ENCODE measurements at places on chromosomes 13 and 19.

DNA sequence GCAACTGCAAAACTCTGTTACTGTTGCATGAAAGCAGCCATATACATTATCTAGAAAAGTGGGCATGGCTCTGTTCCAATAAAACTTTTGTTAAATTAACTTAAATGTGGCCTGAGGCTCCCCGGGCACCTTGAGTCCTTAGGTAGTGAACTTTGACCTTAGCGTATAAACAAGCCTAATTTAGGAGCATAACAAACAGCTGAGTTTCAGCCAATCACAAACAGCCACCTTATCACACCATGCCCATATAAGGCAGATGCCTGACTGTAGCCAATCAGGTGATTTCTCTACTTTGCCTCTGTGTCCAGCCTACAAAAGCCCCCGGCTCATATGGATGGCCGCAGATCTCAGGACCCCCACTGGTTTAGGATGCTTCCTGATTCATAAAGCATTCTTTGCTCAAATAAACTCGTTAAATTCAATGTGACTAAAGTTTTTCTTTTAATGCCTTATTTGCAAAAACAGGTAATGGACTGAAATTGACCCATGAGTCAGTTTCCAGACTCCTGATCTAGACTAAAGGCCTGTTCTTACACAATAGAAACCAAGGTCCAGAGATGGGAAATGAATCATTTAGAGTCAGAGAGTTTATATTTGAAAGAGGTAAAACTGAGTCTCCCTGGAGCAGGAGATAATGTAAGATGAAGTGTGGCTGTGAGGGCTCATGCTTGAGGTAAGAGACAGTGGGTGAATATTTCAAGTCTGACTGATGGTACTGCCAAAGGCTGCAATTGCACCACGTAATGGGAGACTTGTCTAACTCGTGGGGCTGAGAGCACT lies 130.2 kb downstream of the FGF9 start:
- DNase-seq, result no peak

- DNase-seq, result peak; percentile 57
These were observed 237.6 kb upstream of the IRS2 start for GRCh38 chr13:110023729-110024644.

DNA sequence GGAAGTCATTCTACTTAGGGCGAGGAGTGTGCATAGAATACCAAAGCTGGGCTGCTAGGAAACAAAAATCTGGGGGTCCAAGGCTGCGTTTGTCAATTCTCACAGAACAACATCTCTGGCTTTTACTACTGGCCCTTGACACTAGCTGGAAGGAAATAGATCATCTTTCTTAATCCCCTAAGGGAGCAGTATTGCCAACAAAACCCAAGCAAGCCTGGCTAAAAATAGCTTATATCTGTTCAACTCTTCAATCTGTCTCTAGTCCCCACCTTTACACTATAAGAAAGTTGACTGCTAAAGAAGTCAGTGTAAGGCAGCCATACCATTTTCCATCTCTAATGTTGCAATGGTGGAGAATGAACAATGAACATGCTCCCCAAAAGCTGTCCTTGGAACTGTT lies 107.8 kb upstream of the SPRY2 start:
- no peak for DNase-seq

- no peak for DNase-seq
These were observed 28.3 kb upstream of the SERPINE3 start for GRCh38 chr13:51311231-51311630.

- DNase-seq, result peak; percentile 86
These were observed 48.7 kb downstream of the LYL1 start for GRCh38 chr19:13053761-13054625.

GRCh38 chr19:31553846-31554215 lies 204.6 kb upstream of the TSHZ3 start:
- DNase-seq, result no peak

DNA sequence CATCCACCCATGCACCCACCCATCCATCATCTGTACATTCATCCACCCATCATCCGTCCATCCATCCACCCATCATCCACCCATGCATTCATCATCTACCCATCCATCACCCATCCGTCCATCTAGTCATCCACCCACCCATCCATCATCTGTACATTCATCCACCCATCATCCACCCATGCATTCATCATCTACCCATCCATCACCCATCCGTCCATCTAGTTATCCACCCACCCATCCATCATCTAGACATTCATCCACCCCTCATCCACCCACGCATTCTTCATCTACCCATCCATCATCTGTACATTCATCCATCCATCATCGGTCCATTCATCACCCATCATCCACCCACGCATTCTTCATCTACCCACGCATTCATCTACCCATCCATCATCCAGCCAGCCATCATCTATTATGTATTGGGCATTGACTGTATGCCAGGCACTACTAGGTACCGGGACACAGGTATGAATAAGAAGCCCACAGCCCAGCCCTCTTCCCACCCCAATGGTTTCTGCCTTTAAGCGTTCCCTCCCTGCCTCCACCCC lies 16.7 kb upstream of the GALP start:
- no peak for DNase-seq

GRCh38 chr19:49937750-49938381 lies 8.6 kb upstream of the NUP62 start:
- peak; percentile 43 for DNase-seq

GRCh38 chr19:28582796-28583195 lies 630.2 kb downstream of the UQCRFS1 start:
- DNase-seq, result no peak

DNA sequence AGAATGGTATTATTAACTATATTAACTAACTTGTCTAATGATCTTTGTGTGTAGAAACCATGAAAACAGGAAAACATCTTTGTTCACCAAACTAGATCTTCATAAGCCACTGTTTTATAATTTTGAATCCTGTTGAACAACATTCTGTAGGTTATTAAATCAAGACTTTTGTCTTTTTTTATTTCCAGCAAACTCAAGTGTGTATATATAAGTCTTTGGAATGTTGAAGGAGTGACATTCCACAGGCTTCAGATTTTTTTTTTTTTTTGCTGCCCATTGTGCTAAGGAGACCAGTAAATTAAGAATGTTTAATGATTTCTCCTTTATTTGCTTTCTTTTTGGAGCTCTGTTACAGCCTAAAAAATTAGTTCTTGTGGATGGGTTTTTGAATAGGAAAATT lies 89.6 kb downstream of the LMO7 start:
- no peak for DNase-seq

DNA sequence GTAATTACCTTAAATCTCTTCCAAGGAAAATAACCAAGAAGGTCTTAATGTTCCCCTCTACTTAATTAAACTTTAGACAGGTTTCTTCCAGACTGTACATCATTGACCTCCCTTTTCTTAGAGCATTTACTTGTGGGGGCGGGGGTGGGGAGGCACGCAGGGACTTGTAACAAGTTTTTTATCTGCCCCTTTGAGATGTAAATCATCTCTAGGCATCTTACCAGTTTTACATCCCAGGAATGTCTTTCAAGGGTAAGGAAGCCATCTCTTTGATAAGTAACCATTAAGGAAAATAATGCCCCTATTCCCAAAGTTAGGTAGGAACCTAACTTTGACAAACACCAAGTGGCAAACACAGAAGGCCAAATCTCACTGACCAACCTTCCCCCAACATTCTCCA lies 528.6 kb downstream of the SUCLA2 start:
- no peak for DNase-seq

- DNase-seq, result no peak
These were observed 20.5 kb upstream of the TMEM160 start for GRCh38 chr19:47068876-47069406.

GRCh38 chr13:30559274-30559673 lies 58.4 kb upstream of the USPL1 start:
- DNase-seq, result no peak

- no peak for DNase-seq
These were observed 115.6 kb downstream of the SLC7A1 start for GRCh38 chr13:29479716-29480492.

- no peak for DNase-seq
These were observed 20.5 kb upstream of the FBXO27 start for GRCh38 chr19:39052846-39053245.

GRCh38 chr19:19613506-19613905 lies 5.0 kb downstream of the PBX4 start:
- no peak for DNase-seq

Data from HCEC 1CT (cell line).